Activated T-cell treated with anti-CD3 and anti-CD28 coated beads, Interleukin-2, amount 50 U/mL, for 48 hours (primary cell): ENCODE measurements at places on chromosomes 13 and 19.

DNA sequence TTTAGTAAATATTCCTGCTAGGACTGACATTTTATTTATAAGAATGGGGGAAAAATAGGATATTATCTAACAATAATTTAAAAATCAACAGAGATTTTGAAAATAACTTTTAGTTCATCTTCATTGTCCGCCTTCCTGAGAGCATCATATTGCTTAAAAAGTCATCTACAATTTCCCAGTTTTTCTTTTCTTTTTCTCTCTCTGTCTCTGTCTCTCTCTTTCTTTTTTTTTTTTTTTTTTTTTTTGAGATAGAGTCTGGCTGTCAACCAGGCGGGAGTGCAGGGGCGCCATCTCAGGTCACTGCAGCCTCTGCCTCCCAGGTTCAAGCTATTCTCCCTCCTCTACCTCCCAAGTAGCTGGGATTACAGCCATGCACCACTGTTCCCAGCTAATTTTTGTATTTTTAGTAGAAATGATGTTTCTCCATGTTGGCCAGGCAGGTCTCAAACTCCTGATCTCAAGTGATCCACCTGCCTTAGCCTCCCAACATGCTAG is 276.3 kb downstream of the DACH1 start:
- no peak for DNase-seq

DNA sequence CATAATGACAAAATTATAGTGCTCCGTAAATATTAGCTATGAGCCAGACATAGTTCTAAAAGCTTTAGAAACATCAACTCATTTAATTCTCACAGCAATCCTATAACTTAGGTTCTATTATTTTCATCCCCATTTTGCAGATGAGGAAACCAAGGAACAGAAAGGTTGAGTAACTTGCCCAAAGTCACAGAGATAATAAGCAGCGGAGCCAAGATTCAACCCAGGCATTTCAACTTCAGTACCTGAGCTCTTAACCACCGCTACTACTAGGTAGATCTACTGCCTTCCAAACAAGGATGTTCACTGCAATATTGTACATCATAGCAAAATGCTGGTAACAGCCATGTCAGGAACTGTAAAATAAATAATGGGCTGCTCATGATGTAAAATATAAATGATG is 39.9 kb downstream of the ELF1 start:
- no peak for DNase-seq

DNA sequence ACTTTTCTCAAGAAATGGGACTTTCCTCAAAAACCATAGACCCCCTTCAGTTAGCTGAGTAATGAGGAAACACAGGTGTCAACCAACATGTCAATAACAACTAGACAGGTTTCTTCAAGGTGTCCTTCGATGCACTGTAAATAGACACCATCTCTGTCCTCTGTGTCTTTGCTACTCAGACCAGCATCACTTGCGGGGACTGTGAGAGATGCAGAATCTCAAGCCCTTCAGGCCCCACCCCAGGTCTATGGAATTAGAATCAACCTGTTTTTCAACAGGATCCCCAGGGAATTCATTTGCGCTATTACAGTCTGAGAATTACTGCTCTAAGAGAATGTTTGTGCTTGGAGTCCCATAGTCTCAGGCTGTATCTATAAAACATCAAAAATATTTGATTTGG is 469.9 kb downstream of the COG6 start:
- DNase-seq = no peak

GRCh38 chr13:99970651-99971575 is 654 bp downstream of the ZIC5 start:
- DNase-seq = peak; percentile 32

DNA sequence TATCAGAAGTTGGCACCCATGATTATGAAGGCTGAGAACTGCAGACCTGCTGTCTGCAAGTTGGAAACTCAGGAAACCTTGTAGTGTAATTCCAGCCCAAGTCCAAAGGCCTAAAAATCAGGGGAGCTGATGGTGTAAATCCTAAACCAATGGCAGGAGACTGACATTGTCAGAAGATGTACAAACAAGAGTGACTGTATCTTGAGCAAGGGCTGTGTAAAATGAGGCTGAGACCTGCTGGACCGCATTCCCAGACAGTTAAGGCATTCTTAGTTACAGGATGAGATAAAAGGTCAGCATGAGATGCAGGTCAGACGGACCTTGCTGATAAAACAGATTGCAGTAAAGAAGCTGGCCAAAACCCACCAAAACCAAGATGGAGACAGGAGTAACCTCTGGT is 147.7 kb downstream of the COG6 start:
- no peak for DNase-seq

DNA sequence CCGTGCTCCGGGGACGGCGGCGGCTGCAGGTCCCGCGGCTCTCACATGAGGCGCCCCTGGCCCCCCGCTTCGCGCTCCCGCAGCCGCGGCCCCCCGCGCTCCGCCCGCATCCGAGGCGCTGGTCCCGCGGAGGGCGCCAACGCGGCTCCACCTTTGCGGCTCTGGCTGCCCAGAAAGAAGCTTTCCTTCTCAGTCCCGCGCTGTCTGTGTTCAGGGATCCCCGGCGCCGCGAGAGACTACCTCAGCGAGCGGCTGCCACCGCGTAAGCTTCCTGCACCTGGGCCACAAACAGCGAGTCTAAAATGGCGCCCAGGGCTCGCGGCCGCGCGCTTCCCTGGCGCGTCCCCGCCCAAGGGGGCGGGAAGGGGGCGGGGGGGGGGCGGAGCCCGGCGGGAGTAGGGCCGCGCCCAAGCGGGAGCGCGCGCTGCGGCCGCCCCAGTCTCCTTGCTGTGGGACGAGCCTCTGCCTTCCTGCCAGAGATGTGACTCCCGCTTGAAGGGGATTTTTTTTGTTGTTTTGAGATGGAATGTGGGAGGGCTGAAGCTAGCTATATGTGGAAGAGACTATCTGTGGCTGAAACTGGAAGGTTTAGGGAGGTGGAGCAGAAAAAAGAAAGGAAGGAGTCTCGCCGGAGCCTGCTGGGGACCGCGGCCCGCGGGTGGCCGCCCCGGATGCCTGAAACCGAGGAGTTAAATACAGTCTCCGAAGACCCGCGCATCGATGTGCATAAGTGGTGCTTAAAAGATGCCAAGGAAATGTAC is at the start of gene FBXL3:
Gene FBXL3, minus strand, starts transcription at position 299 of the 761 bp plus-strand sequence. CDS start 5,299 bp downstream, outside the sequence.
- peak; percentile 86 for DNase-seq

GRCh38 chr13:100542826-100543156 is 45.8 kb downstream of the GGACT start:
- no peak for DNase-seq
